ENCODE measurements at places on chromosomes 12 and 14.

DNA sequence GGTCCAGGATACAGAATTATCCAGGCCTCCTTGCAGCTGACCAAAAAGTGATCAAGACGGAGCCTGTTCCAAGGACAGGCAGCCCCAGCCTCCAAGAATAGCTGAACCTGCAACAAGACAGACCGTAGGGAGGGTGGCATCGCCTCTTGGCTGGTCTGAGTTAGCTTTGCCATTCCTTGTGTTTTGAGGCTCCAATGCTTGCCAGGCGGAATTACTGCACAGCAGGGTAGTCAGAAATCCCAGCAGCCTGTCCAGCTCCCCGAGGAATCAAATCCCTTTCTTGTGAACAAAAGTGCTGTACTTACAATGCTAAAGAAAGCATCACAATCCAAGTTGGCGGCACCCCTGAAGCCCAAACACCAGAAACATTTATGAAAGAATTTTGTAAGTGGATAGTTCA is 246.9 kb downstream of the TMEM132C start:
- DNase-seq = no peak

DNA sequence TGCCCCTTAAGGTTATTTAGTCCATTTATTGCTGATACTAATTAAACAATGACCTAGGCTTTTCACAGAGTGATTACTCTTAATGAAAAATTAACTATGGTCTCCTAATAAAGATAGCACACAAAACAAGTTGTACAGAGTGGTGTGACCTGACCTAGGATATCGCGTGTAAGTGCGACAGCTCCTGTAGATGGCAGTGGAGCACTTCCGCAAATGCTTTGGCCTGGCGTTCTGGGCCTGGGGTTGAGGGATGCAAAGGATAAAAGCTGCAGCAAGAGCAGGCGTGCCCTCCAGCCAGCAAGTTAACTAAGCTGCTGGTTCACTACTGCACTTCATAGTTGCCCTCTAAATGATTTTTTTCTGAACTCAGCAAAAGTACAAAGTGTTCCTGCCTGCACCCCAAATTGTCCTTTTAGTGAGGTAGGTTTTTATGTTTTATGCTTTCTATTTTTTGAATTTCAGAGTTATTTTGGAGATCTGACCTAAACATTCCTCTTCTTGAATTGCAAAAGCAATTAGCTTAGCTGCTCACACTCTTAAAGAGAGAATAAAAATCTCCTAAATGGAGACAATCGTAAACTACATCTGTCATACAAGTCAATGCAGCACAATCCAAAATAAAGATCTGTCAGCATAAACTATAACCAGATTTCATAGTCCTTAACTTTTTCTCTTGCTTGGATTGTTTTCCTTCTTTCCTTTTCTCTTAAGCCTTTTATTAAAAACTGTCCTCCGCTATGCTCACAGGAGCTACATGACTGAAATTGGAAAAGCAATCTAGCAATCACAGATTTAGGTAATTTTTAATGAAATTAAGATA is 379.6 kb downstream of the LRIG3 start:
- no peak for DNase-seq

DNA sequence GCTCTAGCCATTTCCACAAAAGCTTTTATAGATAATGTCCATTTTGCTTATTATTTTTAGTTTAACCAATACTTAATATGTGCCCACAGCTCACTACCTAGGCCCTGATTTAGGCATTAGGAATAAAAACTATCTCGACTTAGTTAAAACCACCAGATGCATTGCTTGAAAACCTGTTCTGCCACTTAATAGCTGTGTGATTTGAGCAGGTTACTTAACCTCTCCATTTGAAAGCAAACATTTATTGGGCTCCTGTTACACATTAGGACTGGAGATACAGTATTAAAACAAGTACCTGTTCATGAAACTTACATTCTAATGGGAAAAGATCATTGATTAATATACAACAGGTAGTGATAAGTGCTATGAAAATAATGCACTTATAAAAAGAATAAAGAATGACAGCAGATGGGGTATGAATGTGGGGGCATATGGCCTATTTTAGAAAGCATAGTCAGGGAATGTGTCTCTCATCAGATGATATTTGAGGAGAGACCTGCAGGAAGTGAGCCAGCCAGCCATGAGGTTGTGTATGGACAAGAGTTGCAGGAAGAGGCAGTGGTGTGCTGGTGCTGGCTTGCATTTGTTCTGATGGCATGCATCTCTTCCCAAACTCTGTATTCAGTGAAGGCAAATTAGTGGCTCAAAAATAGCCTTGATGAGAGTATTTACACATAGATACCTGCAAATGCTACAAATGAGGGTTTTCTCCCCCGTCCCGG is 34.3 kb downstream of the NOPCHAP1 start:
- DNase-seq = no peak

GRCh38 chr12:23204933-23205778 is 580.2 kb downstream of the ETNK1 start:
- no peak for DNase-seq

DNA sequence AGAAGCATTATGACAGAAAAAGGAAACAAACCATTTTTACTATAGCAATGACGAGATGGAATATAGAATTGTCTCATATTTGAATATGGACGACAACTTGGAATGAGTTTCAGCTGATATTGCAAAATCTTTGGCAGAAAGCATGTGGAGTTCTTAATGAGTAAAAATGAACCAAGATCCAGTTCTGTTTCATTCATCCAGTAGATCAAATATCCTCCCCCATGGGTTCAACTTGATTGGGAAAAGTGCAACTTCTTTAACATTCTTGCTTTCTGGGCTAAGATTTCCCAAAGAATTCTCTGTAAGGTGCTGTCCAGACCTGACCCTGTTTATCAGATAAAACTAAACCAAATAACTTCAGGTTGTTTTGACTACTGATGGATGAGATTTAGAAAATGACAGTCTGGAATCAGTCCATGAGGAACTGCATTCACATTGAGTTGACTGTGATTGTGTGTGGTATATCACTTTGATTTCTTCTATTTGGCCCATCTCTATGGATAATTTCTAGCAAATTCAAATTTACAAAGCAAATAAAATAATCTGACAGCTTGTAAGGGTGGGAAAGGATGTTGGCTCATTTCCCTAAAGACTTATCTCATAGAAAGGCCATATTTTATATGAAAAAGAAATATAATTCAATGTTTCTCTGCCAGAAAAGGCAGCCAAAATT is 267.4 kb downstream of the ADAMTS20 start:
- DNase-seq = no peak

DNA sequence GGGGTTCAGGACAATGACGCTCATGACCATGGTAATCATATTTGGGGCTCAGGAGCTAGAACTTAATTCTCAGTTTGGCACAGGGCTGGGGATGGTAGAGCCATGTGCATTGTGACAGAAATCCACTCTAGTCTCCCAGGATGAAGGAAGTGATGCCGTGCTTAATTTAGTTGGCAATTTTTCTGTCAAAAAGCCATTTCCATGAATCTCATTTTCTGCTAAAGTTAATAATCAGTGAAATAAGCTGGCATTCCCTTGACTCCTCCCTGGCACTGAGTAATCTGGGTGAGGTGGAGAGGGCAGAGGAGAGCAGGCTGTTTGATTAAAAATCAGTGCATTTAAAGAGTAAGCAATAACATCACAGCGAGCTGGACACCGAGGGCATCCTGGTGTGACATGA is 45.0 kb upstream of the GPR68 start:
- DNase-seq = no peak

All from activated T-cell treated with anti-CD3 and anti-CD28 coated beads for 4 hours (primary cell).